ENCODE measurements at places on chromosomes 11 and 22. TPM values are rescaled to one million over a fixed set of nuclear protein-coding genes. Genes with fewer than 3 reads are reported as not detected.
A peak's percentile ranks its signal among the peaks of the same experiment; 100 is the strongest.

DNA sequence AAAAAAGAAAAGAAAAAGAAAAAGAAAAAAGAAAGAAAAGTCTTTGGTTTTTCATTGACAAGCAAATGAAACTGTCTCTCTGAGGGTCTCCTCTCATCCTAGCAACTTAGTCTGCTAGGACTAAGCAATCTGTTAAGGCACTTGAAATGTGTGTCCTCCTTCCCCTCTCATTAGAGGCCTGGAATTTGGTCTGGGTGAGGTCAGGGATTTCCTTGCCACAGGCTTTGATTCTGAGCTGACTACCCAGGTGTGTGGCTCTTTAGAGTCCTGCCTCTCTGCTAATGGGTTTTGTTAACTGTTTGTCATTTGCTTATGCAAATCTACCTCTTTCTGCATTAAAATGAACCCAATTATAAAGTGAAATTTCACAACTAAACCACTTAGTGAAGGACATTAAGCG, 18.3 kb upstream of the PKNOX2 start:
- no peak for DNase-seq

- peak; percentile 54 for DNase-seq
Measured at GRCh38 chr11:62694455-62695167, 5.3 kb upstream of the LRRN4CL start.

DNA sequence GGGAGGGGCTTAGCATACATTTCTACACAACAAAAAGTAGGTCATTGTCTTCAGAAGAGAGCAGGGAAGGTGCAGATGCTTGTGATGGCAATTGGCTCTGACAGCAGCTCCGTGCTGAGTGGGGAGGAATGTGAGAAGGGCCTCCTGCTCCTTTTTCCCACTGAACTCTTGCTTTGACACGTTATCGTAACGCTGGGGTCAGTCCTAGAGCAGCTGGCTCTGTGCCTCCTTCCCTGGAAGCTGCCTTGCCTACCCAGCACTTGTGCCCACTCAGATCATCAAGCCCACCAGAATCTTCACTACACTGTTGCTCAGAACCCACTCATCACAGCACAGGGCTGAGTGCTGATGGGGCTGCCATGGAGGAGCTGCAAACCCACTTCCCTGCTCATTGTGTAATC, 14.9 kb upstream of the NAV2 start:
- no peak for DNase-seq

Gene APOA1
- not detected for total RNA-seq

GRCh38 chr11:86486261-86487030, 111.8 kb downstream of the CCDC81 start:
- DNase-seq = no peak

- no peak for DNase-seq
Measured at GRCh38 chr11:133669371-133670053, 137.2 kb upstream of the OPCML start.

GRCh38 chr11:68678031-68678441, 6.3 kb upstream of the GAL start:
- no peak for DNase-seq

DNA sequence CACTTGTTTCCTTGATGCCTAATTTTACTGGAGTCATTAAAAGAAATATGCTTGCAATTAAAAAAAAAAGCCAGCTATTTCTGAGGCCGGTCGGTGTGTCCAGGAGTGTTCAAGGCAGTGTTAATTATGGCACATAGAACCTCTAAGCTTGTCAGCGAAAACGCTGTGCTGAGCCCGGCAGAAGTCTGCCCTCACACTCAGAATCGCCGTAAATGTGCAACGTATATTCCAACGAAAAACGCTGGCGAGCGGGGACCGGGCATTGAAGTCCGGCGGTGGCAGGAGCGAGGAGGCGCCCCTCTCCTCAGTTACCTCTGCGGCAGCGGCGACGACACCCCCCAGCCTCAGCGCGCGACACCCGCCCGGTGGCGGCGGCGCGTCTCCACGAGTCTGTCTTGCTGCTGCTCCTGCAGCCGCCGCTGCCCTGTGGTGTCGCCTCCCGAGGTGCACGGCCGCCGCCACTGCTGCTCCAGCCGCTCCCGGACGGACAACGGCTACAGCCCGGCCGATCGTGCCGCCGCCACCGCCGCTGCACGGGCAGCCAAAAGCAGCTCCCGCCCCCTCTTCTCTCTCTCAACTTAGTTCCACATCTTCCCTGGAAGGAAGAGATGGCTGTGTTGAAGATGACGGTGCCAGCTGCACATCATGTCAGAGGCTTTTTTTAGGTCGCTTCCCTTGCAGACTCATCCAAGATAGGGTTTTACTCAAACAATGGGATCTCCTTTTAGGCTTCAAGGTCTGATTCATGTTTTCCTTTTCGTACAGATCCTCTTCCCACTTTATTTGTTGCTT, 56.0 kb downstream of the JAM3 start:
- DNase-seq = no peak

Gene ZBTB44
- total RNA-seq = 38.0 TPM

GRCh38 chr11:45679806-45680205, 14.4 kb upstream of the CHST1 start:
- DNase-seq = no peak

Gene CRYBA4
- not detected for total RNA-seq

- no peak for DNase-seq
Measured at GRCh38 chr11:45641961-45642360, 23.5 kb downstream of the CHST1 start.

DNA sequence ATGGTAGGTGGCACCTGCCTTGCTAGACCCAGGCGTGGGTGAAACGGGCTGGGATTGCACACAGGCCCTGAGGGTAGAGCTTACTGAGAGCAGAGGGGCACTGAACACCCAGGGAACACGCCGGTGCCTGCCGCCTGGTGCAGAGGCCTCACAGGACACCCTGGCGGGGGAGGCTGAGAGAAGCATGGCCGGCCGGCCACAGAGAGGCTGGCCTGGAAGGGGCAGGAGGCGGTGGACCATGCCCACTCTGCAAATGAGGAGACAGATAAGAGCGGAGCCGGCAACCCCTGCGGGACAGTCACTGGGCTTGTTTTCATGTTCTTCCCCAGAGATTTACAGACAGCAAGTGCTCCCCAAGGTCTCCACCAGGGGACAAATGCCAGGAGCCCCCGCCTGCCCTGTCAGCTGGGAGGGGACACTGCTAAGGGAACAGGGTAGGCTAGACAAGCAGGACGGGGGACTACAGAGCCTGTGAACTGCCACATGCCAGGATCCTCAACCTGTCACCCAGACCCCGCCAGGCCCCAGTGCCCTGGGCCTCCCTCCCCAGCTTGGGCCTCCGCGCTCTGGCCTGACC, 38.5 kb upstream of the TCF20 start:
- DNase-seq = no peak

DNA sequence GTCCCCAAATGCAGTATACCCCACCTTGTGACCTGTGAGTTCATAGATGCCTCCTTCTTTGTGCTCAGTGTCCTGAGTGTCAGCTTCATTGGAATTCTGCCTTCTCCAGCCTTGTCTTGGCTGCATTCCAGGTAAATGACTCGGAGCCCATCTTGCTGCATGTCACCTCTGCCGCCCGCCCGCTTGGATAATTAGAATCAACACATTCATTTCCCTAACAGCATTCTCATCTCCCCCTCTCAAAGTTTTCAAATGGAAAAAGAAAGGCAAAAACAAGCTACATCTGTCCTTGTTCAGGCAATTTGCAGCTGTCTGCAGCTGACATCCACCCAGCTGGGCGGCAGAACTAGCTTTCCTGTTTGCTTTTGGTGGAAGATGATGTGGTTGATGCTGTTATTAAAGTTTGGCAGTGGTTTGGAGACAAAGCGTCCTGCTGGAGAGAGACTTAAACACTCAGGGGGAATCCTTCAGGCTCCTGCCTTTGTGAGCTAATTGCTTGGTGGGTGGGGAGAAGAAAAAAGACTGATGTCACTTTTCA, 198.8 kb upstream of the SEZ6L start:
- no peak for DNase-seq

DNA sequence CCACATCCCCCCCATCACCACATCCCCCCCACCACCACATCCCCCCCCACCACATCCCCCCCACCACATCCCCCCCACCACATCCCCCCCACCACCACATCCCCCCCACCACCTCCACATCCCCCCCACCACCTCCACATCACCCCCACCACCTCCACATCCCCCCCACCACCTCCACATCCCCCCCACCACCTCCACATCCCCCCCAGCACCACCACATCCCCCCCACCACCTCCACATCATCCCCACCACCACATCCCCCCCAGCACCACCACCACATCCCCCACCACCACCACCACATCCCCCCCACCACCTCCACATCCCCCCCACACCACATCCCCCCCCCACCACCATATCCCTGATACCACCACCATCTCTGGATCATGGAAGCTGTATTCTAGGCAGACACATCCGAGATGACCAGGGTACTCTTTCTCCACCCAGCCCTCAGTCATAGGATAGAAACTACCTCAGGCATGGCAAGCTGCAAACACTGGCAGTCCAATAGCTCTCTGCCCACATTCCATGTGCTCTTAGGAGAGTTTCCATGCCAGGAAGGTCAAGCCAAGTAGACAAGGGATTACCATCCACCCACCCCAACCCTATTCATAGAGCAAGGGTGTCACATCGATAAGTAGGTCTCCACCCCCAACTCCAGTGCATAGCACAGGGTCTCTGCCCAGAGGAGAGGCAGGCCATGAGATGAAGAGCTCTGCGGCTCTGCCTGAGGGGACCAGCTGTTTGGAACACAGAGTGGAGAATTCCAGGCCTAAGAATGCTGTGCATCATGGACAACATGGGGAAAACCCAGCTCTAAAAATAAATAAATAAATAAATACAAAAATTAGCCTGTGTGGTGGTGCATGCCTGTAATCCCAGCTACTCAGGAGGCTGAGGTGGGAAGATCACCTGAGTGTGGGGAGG, 33.0 kb upstream of the TEAD1 start:
- no peak for DNase-seq

Gene RIMBP3B
- total RNA-seq = not detected

GRCh38 chr11:22508665-22509064, 117.0 kb downstream of the FANCF start:
- no peak for DNase-seq

GRCh38 chr22:27874764-27875163, 44.3 kb downstream of the PITPNB start:
- DNase-seq = no peak

DNA sequence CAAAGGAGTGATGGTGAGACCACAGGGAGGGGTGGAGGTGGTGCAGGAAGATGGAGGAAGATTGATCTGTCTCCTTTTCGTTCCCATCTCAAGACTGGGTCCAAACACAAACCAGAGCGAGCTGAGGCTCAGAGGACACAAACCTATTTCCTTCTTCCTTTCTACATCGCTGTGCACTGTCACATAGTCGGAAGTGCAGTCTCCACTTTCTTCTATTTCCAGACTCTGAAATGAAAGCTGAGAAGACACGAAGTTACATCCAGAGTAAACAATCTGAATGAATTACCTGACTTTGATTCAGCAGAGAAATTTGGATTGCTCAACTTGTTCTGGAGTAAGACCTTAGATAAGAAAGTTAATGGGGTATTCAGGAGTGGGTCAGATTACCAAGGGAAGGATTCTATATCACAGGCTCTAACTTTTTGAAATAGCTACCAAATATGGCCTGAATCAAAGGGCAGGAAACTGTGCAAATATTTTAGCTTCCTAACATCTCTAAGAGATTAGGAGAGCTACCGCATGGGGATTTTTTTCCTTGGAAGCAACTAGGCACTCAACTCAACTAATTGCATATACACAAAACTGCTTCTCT, 14.4 kb downstream of the OVCH2 start:
- DNase-seq = no peak

- DNase-seq = no peak
Measured at GRCh38 chr11:118215262-118215661, 9.5 kb downstream of the JAML start.

GRCh38 chr11:75388386-75389275, 10.7 kb upstream of the RPS3 start:
- DNase-seq = peak; percentile 47

GRCh38 chr11:44351898-44352498, 42.1 kb upstream of the ALX4 start:
- DNase-seq = no peak

Gene YAP1
- 434 TPM for total RNA-seq
